Stimulated activated CD8-positive, alpha-beta memory T cell treated with anti-CD3 and anti-CD28 coated beads, Interleukin-4, amount 100 ng/mL, for 1 hour (primary cell): ENCODE measurements at places on chromosomes 11 and 22.

- peak; percentile 76 for DNase-seq
Observed at GRCh38 chr11:9613118-9613829, 39.8 kb downstream of the WEE1 start.

GRCh38 chr11:64604458-64605243 is 13.6 kb downstream of the SLC22A12 start:
- no peak for DNase-seq

GRCh38 chr11:78250099-78250498 is 61.4 kb downstream of the USP35 start:
- no peak for DNase-seq

DNA sequence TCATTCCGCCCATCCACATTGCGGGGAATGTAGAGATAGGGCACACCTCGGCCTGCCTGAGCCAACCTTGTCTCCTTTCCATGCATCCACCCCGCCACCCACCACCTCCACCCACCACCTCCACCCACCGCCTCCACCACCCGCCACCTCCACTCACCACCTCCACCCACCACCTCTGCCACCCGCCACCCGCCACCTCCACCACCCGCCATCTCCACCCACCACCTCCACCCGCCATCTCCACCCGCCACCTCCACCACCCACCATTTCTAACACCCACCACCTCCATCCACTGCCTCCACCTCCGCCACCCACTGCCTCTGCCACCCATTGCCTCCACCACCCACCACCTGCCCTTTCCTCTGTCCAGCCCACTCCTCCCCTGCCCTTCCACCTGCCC is 78.4 kb downstream of the IGLL1 start:
- DNase-seq, result no peak

- DNase-seq, result peak; percentile 29
Observed at GRCh38 chr11:123301696-123302400, 106.8 kb upstream of the CLMP start.

GRCh38 chr11:65692367-65692766 is 19.7 kb upstream of the KAT5 start:
- no peak for DNase-seq

DNA sequence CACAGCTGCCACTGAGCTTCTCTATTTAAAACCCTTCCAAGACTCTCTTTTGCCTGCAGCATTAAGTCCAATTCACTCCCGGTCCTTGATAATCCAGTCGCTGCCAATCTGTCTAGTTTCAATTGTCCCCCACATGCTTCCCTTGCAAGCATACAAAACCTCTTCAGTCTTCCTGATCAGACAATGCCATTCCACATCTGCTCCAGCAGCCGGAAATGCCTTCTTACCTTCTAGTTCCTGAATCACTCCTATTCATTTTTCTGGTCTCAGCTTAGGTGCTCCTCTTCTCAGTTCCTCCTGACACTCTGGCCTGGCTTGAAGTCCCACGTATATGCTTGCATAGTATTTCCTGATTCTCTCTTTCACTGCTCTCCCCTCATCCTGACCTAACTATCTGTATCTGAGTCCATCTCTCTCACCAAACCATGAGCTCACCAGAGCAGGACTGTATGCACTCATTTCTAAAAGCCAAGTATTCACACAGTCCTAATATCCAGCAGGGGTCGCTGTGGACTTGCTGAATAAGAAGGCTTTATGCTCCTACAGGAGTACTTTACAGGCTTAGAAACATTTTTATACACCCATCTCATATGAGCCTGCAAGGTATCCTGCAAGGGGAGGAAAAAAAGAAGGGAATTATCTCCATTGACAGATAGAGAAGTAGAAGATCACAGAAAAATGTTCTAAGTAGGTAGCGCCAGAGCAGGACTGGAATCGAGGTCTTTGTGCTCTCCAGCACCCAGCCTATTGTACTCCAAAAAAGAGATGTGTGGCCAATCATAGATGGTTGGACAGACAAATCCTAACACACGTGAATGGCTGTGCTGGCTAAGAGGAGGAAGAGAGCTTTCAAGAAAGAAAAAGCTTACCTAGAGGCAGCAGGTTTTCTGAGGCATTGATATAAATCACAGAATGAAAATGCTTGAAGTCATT is 19.2 kb downstream of the XRRA1 start:
- DNase-seq, result peak; percentile 32

- no peak for DNase-seq
Observed at GRCh38 chr11:96189351-96189750, 153.6 kb downstream of the MAML2 start.

GRCh38 chr11:58788355-58789023 is 56.0 kb downstream of the GLYATL2 start:
- no peak for DNase-seq

GRCh38 chr11:101862391-101863233 is 52.2 kb upstream of the CEP126 start:
- DNase-seq, result no peak

DNA sequence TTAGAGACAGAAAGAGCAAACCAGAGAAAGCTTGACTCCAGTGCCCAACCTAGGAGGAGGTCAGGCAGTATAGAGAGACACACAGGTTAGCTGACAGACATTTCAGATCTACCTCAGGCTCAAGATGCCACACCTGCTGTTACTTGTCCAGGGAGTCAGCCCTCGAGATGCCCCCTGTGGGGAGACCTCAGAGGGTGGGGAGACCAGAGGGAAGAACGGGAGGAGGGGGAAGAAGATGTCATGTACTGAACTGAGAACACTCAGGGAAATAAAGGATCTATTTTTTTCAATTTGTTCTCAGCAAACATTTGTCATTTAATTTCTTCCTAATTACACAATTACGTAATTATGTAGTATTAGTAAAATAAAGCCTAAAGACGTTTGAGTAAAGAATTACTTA is 196.3 kb upstream of the CADM1 start:
- DNase-seq, result no peak

- DNase-seq, result no peak
Observed at GRCh38 chr22:49042066-49042465, 785.6 kb downstream of the BRD1 start.

GRCh38 chr11:67268081-67268961 is 2.0 kb downstream of the GRK2 start:
- no peak for DNase-seq

DNA sequence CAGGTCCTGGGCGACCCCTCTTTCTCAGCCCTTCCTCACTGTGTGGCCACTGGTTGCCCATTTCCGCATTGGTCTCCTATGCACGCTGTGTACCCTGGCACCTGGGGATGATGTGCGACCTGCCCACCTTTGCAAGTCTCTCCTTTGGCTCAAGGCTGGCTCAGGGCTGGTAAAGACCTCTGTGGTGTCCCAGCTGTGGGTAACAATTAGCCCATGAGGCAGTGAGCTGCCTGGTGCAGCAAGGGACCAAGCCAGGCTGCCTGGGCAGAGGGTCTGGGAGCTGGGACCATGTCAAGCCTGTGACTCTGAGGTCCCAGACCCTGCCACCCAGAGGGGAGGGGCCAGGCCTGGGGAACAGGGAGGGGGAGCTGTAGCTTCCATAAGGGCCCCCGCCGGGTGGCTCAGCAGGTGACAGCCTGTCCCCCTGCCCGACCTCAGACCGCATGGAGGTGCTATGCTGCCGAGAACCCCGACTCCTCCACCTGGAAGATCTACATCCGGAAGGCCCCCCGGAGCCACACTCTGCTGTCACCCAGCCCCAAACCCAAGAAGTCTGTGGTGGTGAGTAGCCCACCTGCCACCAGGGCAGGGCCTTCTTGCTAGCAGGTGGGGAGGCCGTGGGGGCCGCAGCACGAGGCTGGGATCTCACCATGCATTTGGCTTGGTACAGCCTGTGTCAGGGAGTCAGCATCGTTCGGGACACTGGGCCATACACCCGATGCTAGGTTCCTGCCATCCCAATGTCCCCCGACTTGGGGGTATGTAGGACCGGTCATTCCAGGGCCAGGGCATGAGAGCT is 112.5 kb downstream of the KCNQ1OT1 start:
- no peak for DNase-seq

- DNase-seq, result no peak
Observed at GRCh38 chr11:75100314-75100713, 3.6 kb upstream of the OR2AT4 start.

GRCh38 chr11:44852159-44852747 is 98.4 kb downstream of the TP53I11 start:
- no peak for DNase-seq

DNA sequence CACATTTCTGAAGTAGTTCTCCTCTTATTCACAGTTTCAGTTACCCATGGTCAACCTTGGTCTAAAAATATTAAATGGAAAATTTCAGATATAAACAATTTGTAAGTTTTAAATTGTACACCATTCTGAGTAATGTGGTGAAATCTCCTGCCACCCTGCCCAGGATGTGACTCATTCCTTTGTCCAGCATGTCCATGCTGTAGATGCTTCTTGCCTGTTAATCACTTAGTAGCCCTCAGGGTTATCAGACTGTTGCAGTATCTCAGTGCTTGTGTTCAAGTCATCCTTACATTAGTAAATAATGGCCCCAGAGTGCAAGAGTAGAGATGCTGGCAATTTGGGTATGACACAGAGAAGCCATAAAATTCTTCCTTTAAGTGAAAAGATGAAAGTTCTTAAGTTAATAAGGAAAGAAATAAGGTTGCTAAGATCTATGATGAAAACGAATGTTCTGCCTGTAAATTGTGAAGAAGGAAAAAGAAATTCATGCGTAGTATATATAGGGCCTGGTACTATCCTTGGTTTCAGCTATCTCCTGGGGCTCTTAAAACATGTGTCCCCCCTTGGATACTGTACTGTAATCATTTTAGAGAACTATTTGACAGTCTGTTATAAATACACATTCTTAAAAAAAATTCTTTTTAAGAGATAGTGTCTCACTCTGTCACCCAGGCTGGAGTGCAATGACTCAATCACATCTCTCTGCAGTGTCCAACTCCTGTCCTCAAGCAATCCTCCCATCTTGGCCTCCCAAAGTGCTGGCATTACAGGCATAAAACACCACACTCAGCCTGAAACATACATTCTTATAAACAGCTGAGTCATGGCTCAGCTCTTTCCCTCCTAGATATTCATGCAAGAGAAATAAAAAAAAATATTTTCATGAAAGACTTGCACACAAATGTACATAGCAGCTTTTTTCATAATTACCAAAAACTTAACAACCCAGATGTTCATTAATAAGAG is 31.3 kb downstream of the MTNR1B start:
- DNase-seq, result no peak

GRCh38 chr11:85695546-85695945 is 9.6 kb upstream of the CCDC89 start:
- no peak for DNase-seq

DNA sequence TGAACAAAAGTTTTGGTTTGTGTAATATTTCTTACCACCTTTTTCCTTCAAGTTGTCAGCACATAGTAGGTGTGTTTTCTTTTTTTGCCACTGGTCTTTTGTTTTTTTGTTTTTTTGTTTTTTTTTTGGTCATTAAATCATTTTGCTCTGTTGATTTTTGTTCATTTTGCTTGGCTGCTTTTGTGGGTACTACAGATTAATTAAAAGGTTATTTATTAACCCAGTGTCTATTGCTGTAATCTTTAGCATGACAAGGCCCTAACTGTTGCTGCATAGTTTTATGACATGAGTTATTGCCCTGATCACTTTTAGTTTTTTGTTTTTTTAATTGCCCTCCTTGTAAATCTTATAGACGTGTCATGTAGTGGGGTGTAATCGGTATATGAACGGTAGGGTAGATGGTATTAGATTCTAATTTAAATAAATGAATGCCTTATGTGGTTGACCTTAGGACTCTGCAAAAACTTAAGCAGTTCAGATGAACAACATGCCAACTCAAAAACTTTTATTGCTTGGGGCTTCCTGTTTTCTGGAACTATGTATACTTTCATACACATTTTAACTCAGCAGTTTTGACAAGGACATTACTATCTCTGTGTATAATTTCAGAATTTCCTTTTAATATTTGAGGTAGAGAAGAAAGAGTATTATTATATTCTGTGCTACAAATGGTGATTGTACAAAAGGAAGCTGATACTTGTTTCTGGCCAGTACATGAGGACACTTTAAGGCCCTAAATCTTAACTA is 7.9 kb downstream of the EWSR1 start:
- DNase-seq, result no peak

GRCh38 chr11:2450321-2451041 is 5.7 kb downstream of the KCNQ1 start:
- no peak for DNase-seq

DNA sequence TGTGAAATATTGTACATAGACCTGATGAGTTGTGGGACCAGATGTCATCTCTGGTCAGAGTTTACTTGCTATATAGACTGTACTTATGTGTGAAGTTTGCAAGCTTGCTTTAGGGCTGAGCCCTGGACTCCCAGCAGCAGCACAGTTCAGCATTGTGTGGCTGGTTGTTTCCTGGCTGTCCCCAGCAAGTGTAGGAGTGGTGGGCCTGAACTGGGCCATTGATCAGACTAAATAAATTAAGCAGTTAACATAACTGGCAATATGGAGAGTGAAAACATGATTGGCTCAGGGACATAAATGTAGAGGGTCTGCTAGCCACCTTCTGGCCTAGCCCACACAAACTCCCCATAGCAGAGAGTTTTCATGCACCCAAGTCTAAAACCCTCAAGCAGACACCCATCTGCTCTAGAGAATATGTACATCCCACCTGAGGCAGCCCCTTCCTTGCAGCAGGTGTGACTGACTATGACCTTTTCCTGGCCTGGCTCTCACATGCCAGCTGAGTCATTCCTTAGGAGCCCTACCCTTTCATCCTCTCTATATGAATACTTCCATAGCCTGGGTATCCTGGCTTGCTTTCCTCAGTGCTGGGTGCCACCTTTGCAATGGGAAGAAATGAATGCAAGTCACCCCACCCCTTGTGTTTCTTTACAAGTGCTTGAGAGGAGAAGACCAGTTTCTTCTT is 12.3 kb downstream of the PIK3IP1 start:
- DNase-seq, result no peak

- DNase-seq, result no peak
Observed at GRCh38 chr11:62404901-62405300, 13.9 kb upstream of the SCGB1A1 start.

DNA sequence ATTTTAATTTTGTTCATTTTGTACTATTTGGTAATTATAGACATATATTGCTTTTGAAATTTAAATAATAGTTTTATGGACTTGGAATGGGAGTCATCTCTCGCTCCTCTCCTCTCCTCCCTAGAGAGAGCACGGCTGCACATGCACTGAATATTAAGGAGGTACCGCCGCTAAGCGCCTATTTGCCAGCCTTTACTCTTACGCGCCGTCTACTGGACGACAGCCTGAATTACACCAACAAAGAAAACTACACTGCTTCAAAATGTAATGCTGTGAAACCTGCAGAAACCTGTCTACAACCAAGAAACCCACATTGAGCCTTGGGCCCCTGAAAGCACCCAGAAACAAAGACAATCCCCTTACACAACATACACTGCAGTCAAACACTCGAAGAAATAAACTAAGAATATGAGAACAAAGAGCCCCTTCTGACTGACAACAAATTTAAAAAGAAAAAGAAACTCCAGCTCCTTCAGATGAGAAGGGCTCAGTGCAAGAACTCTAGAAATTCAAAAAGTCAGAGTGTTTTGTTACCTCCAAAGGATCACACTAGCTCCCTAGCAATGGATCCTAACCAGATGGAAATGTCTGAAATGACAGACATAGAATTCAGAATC is 737.2 kb downstream of the LRRC4C start:
- no peak for DNase-seq

DNA sequence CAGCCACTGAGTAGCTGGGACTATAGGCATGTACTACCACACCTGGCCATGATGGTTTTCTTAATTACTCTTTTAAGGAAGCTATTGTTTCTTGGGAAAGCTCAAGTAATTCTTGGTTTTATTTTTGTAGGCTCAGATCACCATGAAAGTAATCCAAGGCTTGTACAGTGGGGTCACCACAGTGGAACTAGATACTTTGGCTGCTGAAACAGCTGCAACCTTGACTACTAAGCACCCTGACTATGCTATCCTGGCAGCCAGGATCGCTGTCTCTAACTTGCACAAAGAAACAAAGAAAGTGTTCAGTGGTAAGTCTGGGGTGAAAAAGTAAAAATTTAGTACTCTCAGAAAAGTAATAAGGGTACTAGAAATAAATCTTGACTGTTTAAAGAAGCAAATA is 11.3 kb downstream of the RRM1 start:
- DNase-seq, result no peak
